ENCODE measurements at places on chromosomes 3 and 15. TPM values are rescaled to one million over a fixed set of nuclear protein-coding genes. Genes with fewer than 3 reads are reported as not detected.

THPO gene
- total RNA-seq, result not detected

SNX22 gene
- 0.34 TPM for total RNA-seq

PFN2 gene
- 35.6 TPM for total RNA-seq

COLQ gene
- total RNA-seq, result 1.3 TPM

SLC28A2 gene
- total RNA-seq, result 39.0 TPM

CHRM5 gene
- total RNA-seq, result not detected

SLITRK3 gene
- total RNA-seq, result 0.21 TPM

- DNase-seq, result no peak
Measured at GRCh38 chr3:194009019-194009418, 126.9 kb upstream of the HES1 start.

DNA sequence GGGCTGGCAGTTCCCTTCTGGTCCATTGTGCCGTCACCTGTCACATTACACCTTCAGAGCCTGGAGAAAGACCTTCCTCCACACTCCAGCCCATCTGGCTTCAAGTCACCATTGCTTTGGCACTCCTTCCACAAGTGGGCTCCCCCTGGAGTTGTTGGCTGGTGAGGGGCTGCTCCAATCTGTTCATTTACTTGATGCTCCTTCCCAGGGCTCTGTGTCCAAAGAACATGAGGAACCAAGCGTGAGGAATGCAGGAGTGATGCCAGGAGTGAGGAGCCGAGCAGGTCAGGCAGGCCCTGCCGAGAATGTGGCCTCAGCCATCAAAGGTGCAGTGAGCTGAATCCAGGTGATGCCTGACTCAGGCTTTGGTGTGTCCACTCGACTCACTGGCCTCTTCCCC, 57.2 kb downstream of the OXNAD1 start:
- no peak for DNase-seq

- no peak for DNase-seq
Measured at GRCh38 chr3:184366619-184367289, 5.2 kb downstream of the POLR2H start.

GRCh38 chr15:67199881-67200763, 54.3 kb downstream of the AAGAB start:
- no peak for DNase-seq

- no peak for DNase-seq
Measured at GRCh38 chr3:119529883-119530282, 29.5 kb downstream of the CD80 start.

DNA sequence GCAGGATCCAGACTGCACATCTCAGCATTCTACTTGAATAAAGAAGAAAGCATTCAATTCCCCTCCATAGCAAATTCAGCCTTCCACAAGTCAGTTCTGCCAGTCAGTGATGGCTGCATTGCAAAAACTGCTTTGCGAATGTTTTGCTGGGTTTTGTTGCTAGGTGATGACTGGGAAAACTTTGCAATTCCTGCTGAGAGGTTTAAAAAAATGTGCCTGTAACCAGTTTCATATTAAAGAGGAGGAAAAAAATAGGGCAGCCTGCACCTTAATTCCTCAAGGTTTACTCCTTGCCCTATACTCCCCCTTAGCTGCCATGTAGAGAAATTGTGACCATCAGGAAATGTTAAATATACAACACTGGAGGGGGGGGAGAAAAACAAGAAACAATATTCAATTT, 225.6 kb upstream of the ATP11B start:
- DNase-seq, result no peak

- DNase-seq, result no peak
Measured at GRCh38 chr3:66489581-66489980, 11.2 kb downstream of the LRIG1 start.

DNA sequence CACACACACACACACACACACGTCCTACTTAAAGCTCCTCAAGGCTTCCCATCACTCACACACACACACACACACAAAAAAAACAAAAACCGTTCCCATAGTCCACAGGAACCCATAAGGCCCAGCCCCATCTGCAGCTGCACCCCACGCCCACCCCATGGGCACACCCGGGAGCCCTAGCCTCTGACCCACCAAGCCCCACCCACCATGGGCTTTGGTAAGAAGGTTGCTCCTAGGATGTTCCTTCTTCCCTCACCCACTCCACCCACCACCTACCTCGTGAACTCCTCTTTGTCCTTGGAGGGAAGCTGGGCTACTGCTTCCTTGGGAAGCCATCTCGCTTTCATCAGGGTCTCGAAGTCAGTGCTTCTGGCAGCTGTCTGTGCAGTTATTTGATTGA, 115.1 kb downstream of the TPRA1 start:
- DNase-seq, result no peak

DNA sequence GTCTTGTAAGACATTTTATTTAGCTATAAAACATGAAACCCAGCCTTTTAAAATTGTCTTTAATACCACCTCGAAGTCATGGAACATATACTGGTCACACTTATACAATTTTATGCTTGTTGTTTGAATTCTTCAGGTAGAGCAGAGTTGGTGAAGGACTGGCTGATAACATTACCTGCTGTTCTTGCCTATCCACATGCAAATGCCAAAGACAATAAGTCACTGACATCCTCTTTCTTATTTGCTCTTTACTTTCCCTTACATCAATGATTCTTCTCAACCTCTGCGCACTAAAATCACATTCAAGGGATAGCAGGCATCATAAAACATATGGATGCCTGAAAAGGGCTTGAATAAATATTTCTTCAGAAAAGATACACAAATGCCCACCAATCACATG, 392.5 kb upstream of the ATP11B start:
- DNase-seq, result no peak

- peak; percentile 59 for DNase-seq
Measured at GRCh38 chr15:70762469-70763119, 764 bp downstream of the UACA start.

DNA sequence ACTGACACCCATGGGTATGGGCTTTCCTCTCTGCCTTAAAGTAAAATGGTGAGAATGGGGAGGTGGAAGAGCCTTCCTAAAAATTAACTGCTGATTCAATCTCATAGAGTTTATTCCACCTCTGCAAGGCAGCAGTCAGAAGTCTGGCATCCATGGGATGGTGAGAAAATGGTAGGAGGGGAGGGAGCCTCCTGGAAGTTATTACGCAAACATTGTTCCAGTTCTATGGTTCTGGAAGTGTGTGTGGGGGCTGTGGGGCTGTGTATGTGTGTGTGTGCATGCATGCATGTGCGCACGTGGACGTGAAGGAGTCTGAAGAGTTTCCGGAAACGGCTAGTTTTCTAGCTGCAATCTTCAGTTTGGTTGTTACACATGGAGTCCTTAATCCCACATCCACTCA, 177.6 kb downstream of the KCNAB1 start:
- DNase-seq, result no peak

DNA sequence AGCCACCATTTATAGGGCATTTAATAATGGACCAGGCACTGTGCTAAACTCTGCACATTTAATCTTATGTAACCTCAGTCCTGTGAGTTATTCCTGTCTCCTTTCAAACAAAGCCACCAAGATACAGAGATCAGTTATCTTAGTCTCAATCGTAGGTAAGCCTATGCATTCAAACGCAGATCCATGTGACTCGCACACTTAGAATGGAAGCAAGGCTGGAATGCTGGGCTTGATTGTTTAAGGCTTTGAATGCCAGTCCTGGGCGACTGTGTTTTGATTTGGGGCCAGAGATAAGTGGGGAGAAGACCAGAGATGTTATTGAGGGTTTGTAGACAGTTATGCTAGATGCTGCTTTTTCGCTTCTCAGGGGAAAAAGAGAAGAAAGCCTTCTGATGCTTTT, 22.2 kb downstream of the MED12L start:
- DNase-seq, result no peak

DNA sequence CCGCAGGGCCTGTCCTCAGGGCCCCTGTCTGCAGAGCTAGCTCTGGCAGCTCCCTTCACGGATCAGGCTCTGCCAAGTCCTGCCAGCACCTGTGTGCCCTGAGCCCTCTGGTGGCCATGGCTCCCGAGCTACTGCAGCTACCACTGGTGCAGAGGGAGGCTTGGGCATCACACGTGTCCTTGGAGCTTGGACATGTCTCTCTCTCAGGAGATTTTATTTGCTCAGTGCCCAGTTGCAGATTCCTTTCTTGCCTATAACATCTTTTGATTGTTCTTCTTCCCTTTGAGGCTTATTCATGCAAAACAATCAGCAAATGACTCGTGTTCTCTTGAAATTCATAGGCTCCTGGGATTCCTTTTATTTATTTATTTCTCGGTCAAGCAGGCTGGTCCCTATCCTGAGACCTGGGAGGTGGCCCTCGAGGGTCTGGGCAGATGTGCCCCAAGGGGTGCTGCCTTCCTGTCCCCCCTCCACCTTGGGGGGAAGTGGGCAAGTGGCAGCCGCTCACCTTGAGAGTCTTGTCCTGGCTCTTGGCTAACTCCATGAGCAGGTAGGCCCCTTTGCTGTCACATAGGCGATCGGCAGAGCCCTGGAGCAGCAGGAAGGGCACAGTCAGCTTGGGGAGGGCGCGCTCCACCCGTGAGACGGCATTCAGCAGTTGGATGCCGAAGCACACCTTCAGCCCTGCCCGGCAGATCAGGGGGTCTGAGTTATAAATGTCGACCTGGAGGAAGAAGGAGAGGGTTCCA, 21.9 kb downstream of the ABTB1 start:
- no peak for DNase-seq

DNA sequence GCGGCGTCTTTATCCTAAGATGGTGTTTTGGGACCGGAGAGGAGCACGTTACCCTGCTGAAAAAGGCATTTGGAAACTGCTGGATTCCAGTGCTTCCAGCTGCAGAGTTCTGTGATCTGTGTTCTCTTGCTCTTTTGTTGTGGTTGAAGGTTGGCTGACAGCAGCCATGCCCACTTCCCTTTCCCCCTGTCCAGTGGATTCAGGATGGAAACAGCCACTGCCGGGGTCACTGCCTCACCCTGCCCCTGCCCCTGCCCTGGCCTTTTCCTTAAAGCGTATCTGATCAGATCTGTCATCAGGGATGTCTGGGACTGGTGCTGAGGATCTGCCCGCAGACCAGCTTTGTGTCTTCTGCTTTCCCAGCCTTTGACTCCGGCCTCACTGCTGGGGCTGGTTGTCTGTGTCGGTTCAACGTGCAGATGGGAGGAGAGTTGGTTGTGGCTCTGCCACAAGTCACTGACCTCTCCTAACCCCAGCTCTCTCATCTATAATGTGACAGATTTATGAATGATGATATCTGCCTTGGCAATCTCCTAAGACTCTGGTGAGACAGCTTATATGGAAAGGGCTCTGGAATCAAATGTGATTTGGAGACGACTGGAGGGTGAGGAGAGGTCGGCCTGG, 219.4 kb upstream of the BHLHE40 start:
- DNase-seq, result no peak

GRCh38 chr3:128296469-128297251, 143.4 kb downstream of the EEFSEC start:
- no peak for DNase-seq

DNA sequence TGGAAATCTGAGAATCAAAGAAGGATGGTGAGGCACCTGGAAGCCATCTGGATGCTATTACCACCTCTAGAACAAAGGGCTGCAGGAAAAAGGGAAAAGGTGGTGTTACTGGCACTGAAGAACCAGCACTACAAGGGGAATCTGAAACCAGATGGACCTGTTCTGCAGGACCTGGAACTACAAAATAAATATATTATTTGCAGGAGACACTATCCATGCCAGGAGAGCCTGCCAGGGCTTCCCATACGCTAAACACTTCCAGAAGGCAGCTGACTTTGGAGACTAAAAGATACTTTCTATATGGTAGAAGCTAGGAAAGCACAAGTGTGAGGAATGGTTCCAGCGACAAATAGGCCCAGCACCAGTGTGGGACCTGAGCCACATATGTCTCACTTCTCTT, 83.4 kb upstream of the POU1F1 start:
- DNase-seq, result no peak

DNA sequence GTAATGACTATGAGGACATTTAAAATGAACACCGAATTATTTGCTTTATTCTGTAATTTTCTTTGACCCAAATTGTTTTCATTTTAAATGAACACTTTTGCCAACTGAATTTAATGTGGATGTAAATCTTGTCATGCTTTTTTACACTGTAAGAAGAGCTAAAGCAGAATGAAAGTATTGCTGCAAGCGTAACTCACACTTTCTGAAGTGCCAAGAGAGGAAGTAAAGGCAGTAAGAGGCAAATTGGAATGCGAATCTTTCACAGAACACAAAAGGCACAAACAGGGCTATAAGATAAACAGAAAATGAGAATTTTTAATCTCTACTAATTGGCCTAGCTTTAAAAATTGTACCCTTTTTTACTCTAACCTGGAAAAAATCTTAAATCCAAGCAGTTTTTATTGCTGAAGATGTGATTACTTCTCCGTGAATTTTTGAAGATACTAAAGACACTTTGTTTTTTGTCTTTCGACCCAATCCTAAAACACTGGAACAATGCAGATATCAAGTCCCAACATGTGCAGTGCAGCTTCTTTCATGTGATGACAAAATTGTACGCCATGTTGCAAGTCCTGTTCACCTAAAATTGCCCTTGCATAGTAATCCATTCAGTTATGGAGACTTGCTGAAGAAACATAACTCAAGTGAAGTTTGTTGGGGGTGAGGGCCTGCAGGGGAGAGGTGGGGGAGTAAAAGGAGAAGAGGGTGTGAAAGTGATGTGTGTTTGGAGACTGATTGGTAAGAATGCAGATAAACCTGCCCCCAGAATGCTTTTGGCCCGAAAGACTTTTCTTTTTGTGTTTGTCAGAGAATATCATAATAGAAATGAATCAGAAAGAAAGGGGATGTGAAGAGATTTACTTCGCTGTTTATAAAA, 1.4 kb downstream of the ARID3B start:
- DNase-seq, result no peak

DNA sequence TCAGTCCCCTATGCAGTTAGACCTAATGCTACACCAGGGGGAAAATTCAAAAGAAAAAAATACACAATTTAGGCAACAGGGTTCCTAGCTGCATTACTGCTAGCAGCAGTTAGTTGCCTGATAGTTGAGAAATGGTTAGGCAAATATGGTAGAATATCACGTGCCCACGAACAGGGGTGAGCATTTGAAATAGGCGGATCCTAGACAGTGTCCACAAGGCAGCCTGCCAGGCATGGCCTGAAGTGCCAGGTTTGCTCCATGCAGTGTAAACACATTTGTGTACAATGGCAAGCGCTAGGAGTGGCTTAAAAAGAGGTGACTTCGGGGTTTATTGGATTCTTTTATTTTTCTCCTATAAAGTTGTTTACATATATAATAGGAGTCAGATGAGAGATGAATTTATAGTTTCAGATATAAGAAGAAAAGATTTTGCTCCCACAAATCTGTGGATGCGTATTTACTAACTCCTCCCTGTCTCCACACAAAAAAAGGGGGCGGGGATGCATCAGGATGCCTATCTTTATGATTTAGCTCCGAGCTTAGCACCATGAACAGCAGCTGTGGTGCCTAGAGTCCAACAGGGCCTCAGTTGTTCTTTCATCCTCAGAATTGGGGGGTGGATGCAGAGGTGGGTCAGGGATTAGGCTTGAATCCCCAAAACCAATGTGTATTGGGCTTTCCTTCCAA, 3.9 kb upstream of the TGM4 start:
- peak; percentile 78 for DNase-seq

GRCh38 chr3:112372396-112372795, 39.4 kb downstream of the CD200 start:
- DNase-seq, result no peak

DNA sequence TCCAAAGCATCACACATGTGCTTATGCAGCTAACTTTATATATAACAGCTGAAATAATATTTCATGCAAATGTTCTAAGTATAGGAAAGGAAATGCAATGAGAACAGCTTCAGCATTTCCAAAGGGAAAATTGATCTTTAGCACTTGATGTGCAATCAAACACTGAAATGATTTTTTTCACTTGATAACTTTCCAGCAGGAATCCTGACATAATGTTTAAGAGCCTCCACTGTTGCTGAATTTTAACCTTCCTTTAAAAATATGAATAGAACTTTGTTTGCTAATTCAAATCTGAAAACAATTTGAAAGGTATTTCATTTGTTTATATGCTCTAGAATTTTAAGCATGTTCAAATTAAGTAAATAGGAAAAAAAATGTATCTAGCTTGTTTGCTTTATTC, 96.9 kb upstream of the STRIT1 start:
- no peak for DNase-seq

Data from left colon (tissue), 2 donors.